ENCODE measurements at places on chromosomes 7 and 10.

DNA sequence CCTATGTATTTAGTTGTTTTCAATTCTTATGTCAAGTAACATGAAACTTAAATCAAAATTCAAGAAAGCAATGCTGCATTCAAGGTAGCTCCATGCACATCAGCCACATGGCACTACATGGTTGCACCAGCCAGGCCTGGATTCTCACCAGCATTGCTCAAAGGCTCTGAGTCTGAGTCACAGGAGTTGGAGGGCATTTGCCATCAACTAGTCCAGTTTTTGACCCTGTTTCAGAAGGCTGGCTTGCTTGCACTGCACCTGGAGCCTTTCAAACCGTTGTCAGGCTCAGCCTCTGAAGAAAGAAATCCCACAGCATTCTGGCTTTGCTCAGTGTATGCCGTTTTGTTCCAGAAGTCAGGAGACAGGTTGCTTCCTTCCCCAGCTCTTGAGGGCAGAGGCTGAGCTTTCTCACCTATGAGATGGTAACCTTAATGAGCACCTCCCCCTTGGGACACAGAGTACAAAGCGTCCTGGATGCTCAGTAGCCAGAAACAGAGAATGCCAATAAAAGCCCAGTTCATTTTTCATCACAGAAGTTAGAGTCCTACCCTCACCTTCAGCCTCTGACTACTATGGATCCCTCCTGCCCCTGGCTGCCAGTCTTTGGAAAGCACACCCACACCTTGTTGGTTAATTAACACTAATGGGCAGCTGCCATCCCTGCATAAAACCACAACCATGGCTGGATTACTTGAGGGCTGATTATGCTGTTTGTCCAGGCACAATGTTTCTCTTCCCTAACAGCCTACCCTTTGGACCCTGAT lies 288.4 kb upstream of the LRRTM3 start:
- no peak for DNase-seq

- no peak for DNase-seq
Measured at GRCh38 chr10:69412232-69412790, 4.4 kb downstream of the TACR2 start.

- DNase-seq, result no peak
Measured at GRCh38 chr7:156003220-156004162, 191.2 kb upstream of the SHH start.

- no peak for DNase-seq
Measured at GRCh38 chr7:139505563-139505962, 17.9 kb upstream of the CLEC2L start.

DNA sequence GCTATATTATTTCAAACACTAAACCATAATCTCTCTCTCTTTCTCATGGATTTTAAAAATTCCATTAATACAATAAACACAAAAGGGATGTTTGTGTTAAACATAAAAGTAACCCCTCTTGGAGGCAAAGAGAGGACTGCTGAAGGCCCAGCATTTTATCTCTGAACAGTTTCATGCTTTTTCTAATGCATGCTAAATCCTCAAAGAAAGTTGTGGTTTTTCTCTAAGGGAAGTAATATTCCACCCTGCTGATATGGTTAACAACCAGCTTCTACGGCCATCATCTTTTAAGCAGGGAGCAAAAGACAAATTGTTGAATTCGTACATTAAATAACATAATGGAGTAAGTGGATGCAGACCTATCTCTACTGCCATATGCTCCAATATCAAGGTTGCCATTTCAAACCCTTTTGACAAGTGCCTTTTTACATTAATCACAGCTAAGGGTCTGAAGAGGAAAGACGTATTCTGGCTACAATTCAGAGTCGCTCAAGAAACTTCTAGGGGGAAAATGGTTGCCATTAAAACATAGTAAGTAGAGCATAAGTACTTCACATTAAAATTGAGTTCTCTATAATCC lies 103.1 kb downstream of the SLC25A13 start:
- no peak for DNase-seq

- DNase-seq, result no peak
Measured at GRCh38 chr7:29879609-29880008, 73.3 kb downstream of the WIPF3 start.

GRCh38 chr10:66277481-66277880 lies 648.4 kb upstream of the LRRTM3 start:
- DNase-seq, result no peak

GRCh38 chr10:43806831-43807640 lies 158.4 kb upstream of the ZNF32 start:
- DNase-seq, result no peak

- DNase-seq, result no peak
Measured at GRCh38 chr10:74760086-74760979, 66.1 kb upstream of the KAT6B start.
